A549 treated with dexamethasone at 1 μM for 4 hours (cell line): ENCODE measurements at places on chromosomes 6 and 20. TPM values are rescaled to one million over a fixed set of nuclear protein-coding genes. Genes with fewer than 3 reads are reported as not detected.

Gene NR2E1
- 0.06 to 0.07 TPM (median 0.07 TPM) in 4 of 5 replicates, not detected in the other for total RNA-seq

Gene FGD2
- not detected in 5 replicates for total RNA-seq

Gene MUC22
- total RNA-seq = 0.01 to 0.05 TPM (median 0.02 TPM) in 5 replicates

Gene PBOV1
- not detected in 5 replicates for total RNA-seq
